ENCODE measurements at places on chromosomes 6 and 20.

DNA sequence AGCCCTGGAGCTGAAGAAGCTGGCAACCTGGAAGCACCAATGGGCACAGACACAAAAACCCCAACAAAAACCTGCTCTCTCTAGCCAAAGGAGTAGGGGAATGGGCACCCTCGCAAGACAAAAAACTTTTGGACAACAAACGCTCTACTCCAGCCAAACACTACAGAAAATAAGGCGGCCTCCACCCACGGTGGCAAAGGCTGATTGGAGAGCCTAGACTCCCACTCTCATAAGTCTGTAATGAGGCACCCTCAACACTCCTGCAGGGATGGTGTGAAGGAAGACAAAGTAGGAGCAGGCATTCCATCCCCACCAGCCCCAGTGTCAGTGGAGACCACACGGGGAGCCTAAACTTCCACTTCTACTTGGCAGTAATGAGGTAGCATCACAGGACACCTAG lies 8.8 kb downstream of the TTI1 start:
- no peak for DNase-seq

GRCh38 chr6:89655122-89655521 lies 16.6 kb upstream of the LYRM2 start:
- peak; percentile 45 for DNase-seq

GRCh38 chr20:13297147-13297899 lies 76.2 kb downstream of the ISM1 start:
- DNase-seq, result no peak

- no peak for DNase-seq
Observed at GRCh38 chr6:163195721-163196691, 218.5 kb upstream of the QKI start.

GRCh38 chr6:131660195-131660594 lies 23.1 kb downstream of the ENPP3 start:
- peak; percentile 27 for DNase-seq

- DNase-seq, result no peak
Observed at GRCh38 chr20:11912013-11912658, 5.6 kb upstream of the BTBD3 start.

GRCh38 chr6:10890151-10890550 lies 3.3 kb downstream of the SYCP2L start:
- DNase-seq, result no peak

DNA sequence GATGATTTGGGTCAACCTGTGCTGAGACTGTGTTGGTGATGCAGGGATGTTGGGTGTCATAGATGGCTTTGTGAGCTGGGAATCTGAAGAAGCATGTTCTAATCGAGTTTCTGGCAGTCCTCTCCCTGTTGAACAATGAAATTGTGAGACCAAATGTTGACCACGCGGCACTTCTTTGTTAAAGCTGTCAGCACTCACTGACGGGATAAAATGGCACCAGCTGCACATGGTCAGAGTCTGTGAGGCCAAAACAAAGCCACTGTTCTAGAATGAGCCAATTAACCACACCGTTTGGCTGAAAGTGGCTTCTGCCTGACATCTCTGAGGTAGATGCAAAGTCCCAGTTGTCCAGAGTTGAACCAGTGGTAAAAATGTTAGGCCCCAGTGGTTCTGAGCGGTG lies 562.2 kb downstream of the KIF16B start:
- no peak for DNase-seq

GRCh38 chr20:973785-974194 lies 28.3 kb downstream of the RSPO4 start:
- DNase-seq, result peak; percentile 67

DNA sequence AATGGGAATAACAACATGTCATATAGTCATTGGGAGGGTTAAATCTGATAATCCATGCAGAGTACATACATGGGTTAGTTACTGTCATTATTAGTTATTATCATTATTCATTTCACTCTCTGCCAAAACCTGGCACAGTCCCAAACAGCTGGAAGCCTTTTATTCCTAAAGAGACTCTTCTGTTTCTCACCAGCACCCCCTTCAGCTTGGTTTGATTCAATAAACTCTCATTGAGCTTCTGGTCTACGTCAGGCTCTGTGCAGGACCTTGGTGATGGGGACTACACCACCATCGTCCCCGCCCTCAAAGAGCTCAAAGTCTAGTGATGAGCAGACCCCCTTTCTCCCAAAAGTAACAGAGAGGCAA lies 2.3 kb downstream of the KCNK15 start:
- no peak for DNase-seq

DNA sequence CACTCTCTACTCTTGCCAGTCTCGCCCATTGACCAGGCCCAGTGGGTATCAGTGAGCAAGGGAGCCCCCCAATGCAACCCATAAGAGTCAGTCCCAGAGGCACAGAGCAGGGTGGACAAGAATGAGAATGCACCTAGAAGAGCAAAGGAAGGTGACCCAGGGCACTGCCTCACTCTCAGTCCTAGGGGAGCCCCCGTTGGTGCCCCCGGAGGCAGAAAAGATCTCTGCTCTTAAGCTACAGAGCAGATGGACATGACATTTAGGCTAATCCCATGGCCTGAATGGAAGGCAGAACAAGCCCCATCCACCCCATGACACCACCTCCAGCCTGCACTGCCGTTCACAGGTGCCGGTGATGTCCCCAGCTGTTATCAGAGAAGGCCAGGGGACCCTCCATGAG lies 50.7 kb upstream of the PLEKHG1 start:
- DNase-seq, result no peak

DNA sequence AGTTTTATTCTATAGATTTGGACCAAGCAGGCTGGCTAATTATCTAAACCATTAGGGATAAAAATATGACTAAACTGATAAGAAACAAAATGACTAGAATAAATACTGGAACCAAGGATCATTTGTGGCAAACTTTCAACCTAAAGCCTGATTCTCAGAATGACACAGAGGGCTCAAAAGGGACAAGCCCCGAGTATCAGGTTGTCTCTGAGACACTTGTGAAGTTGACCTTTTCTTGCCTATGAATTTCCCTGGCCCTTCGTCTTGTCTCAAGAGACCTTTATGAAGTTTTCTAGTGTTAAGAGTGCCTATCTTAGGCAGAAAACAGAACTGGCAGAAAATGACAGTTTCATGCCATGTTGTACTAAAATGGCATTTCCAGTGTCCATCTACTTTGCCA lies 68.3 kb downstream of the IMPG1 start:
- no peak for DNase-seq

GRCh38 chr20:24698189-24698588 lies 228.8 kb downstream of the SYNDIG1 start:
- DNase-seq, result no peak

DNA sequence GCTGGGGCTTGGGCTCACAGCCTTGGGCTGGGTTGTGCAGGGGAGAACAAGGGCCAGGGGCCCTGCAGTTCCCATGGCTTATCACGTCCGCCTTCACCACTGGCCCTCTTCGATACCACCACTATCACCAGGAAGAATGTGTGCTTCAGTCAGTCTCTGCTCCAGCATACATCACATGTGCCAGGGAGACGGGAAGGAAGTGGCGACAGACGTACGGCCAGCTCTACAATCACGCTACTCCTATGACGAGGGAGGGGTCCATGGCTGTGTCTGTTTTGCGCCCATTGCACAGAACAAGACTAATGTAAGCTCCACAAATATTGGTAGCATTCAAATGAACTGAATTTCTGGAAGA lies 72.1 kb downstream of the TRAM2 start:
- DNase-seq, result no peak

- DNase-seq, result peak; percentile 12
Observed at GRCh38 chr6:166237617-166238016, 70.0 kb upstream of the TBXT start.

GRCh38 chr6:108102965-108103364 lies 28.4 kb upstream of the OSTM1 start:
- DNase-seq, result no peak

DNA sequence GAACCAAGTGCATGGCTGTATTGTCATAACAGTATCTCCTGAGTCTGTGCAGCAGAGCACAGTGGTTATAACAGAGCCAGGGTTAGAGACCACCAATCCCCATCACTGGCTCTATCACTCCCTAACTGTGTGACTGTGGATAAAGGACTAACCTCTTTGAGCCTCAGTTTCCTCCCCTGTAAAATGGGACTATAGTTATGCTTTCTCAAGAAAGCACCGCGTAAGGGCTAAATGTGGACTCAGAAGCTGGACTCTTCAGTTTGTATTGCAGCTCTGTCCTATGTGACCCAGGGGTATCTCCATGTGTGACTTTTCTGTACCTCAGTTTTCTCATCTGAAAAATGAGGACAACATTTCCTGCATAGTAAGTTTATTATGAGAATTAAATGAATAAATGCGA lies 59.9 kb downstream of the TRAM2 start:
- DNase-seq, result no peak

Data from fibroblast of villous mesenchyme (primary cell).